Stimulated activated CD4-positive, alpha-beta T cell treated with anti-CD3 and anti-CD28 coated beads, Interleukin-1b, Interleukin-23, amount 100 ng/mL, for 4 hours (primary cell): ENCODE measurements at places on chromosomes 13 and 19.

DNA sequence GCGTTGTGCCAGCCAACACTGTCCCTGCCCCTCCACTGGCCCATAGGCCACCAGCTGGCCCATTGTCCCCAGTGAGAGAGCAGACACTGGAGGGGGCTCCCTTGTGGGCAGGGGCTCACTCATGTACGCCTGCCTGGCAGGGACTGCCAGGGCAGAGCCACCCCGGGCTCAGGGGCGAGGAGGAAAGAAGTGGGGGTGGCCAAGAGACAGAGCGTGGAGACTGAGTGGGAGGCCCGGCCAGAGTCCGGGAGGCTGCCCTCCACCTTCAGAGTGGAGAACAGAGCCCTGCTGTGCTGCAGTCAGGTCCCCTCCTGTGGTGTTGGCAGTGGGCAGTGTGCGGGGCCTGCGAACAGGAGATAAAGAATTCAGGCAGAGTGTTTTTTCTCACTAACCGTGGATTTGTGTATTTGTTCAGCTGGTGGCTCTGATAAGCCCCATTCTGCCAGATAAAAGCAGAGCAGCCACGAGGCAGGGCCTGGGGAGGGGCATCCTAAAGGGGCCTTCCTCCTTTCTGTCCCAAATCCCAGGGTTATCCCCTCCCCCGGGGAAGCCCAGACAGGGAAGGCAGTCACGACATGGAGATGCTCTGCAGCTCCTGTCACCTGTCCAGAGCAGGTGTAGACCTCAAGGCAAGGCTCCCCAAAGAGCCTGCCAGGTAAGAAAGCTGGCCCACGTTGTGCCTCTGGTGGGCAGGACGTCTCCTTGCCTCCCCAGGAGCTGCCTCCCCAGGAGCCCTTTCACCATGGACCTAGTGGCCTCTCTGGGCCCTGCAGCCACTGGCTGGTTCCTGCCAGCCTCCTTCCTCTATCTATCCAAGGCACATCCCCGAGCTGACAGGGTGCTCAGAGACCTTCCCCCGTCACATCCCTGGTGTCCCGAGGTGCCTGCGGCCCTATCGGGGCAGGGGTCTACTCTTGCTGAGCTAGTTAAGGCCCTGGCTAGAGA is 33.0 kb downstream of the LYL1 start:
- no peak for DNase-seq

GRCh38 chr13:110980921-110981320 is 66.1 kb upstream of the ANKRD10 start:
- DNase-seq: no peak

DNA sequence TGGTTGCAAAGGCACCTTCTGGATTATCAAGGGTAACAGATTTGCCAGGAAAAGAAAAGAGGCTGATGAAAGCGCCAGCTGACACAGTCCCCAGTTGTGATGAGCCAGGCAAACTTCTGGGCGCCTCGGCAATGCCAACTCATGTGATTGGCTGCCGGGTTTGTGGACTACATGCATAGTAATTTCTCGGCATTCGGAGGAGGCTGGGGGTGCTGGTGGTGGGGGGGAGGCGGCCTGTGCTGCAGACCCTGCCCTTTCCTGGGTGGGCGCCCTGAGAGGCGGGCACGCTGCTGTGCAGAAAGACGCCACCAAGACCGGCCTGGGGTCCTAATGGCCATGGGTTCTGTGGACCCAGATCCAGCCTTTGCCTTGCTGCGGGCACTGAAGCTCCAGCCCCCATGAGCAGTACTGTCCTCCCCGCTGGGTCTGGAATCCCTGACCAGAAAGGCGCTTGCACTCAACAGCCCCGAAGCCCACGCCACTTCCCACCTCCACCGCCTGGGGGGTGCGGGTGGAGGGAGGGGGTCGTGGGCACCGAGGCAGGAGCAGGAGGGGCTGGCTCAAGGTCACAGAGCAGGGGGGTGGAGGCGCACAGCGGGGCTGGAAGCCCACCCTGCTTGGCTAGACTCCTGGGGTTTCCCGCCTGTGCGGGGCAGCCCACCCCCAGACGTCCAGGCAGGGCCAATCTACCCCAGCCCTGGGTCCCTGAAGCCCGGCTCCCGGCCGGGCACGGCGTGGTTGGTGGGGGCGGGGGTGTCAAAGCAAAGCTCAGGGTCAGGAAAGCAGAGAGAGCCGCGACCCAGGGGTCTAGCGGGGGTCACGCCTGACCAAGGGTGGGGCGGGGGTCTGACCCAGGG is 1.0 kb downstream of the DIRAS1 start:
- no peak for DNase-seq

GRCh38 chr13:51794964-51795363 is 9.0 kb downstream of the DHRS12 start:
- no peak for DNase-seq

DNA sequence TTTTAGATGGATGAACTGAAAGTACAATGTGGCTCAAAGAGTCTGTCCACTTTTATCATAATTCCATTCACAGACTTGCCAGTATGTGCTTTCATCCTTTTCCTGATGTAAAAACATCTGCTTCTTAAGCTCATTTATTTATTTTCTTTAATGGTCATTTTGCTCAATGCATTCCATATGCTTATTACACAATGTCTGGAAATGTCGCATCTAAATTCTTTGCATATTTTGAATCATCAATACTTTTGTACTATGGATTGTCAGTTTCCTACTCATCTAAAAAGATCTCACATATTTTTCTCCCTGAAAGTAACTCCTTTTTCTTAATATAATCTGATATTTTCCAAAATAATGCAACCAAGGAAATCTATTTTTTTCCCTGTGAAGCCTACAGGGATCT is 1315.8 kb downstream of the EFNB2 start:
- DNase-seq: no peak

DNA sequence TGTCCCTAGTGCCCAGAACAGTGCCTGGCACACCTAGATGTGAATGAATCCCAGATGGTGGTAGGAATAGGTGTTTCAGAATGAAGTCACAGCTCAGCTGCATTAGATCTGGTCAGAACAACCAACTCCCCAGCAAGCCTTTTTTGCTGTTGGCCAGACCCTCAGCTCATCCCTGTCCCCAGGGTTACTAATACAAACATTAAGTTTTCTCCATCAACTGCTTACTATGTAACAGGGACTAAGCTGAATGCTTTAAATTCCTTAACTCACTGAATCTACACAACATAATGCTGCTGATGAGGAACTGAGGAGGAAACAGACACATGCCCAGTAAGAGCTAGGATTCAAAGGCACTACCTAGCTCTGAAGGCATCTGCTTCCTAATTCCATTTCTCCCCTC is 18.8 kb downstream of the SMG9 start:
- no peak for DNase-seq

DNA sequence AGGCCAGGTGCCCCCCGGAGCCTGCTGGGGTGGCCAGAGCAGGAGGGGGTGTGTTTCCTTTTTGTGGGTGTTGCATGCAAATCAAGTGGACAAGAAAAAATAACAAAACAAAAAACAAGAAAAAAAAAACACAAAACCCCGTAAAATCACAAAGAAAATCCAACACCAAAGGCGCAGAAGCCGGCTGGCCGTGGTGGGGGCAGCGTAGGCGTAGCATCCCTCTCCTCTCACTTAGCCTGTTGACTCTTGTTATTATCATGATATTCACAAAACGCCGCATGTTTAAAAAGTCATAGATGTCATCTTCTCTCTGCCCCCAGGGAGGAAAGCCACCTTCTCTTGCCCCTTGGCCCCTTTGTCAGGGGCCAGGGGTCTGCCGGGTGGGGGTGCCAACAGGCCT is 978 bp upstream of the TGFBR3L start:
- no peak for DNase-seq

GRCh38 chr13:111328574-111329410 is 8.3 kb downstream of the TEX29 start:
- no peak for DNase-seq

GRCh38 chr13:63551731-63552130 is 2136.1 kb upstream of the PCDH20 start:
- DNase-seq: no peak

DNA sequence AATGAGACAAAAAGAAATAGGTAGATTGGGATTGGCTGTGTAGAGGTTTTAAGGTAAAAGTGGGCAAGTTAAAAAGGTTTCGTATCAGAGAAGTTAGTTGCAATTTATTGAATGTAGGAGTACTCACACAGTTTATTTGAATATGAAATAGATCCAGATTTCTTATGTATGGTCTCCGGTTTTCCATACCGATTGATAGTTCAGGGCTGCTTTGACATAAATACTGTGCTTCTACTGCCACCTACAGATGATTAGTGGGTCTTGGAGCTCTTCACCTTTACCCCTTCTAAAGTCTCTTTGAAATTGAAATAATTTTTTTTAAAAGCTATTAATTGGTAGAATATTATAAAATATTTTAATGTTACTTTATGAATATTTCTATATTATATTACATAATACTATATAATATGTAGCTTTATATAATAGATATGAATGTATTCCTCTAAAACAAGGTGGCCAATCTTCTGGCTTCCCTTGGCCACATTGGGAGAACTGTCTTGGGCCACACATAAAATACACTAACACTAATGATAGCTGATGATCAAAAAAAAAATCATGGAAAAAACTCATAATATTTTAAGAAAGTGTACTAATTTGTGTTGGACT is 7.7 kb upstream of the GPR18 start:
- DNase-seq: no peak

- no peak for DNase-seq
These were observed 21.5 kb upstream of the GARRE1 start for GRCh38 chr19:34232566-34233481.

DNA sequence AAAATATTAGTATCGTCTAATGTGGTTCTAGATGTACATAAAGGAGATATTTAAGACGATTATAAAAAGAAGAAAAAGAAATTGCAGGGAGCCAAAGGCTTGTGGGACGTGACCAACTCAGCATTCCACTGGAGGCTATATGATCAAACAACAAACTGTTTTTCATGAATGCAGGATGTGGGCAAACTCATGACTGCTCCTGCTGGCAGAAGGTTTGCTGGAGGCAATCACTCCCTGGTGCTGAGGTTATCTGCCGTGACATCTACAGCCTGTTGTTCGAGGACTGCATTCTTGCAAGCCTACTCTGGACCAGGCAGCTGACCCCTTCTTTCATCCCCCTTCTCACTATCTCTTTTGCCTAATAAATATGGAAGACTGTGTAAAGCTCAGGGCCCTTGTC is 518.1 kb downstream of the UQCRFS1 start:
- DNase-seq: no peak

DNA sequence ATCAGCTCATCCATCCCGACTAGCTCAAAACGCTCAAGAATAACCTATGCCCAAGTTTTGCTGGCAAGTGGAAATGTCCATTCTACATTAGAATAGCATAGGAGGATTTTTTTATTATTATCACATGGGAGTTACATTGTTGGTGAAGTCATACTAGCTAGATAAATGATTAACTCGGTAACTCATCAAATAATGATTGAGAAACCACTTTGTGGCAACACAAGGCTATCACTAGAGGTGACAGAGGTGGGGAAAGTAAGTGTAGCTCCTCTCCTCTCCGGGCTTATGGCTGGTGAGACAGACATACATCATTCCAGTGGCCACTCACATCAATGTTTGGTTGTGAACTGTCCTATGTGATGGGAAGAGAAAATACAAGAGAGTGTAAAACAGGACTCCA is 161.6 kb downstream of the ZIC5 start:
- no peak for DNase-seq

DNA sequence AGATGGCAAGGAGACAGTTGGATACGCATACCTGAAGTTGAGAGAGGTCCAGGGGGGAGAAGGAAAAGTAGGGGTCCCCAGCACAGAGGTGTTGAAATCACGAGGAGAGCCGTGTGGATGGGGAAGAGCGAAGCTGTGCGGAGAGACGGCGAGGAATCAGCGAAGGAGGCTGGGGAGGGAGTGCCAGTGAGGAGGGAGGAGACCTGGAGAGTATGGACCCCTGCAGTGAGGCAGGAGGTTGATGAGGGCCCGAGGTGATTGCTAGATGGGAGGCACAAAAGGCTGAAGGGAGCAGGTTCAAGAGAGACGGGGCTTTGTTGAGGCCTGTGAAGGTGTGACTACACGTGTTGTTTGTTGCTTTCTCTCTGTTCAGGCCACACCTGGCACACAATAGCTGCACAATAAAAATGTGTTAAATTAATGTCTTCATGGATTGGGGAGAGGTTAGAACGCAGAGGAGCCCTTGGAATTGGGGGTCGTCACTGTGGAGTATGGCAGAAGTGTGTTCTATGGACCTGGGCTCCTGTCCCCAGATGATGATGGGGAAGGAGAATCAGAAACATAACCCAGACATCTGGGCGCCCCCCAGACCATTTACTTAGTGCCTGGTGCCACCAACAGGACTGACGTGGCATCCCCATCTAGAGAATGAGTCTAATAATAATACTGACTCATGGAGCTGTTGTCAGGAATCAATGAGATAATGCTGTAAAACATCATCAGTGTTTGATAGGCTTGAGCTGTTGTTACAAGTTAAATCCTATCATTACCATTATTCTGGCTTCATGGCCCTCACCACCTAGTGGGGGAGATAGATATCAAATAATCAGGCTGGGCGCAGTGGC is 137.5 kb downstream of the SIPA1L3 start:
- DNase-seq: no peak

DNA sequence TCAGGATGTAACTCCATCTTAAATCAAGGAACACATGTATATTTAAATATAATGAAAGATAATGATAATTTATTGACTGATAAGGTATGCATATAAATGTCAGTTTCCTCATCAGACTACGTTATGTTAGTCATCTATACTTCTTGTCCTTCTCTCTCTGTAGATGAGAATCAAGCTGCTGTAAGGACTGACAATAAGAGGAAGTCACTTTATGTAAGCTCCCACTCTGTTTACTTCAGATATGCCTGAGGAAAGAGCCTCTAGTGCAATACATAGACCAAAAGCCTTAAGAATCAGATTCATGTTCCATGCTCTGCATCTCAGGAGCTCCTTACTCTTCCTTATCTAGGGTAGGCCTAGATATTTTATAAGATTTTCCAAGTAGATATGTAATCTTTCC is 9.6 kb upstream of the SLITRK6 start:
- no peak for DNase-seq

- DNase-seq: no peak
These were observed 16.0 kb downstream of the LSM4 start for GRCh38 chr19:18306888-18307260.

- no peak for DNase-seq
These were observed 42.5 kb downstream of the SPRYD7 start for GRCh38 chr13:49893591-49893990.
